ENCODE measurements at places on chromosomes 3 and 15.

GRCh38 chr3:171712171-171712938 lies 97.9 kb downstream of the PLD1 start:
- DNase-seq: no peak

- DNase-seq: no peak
Measured at GRCh38 chr3:150299201-150299600, 108.9 kb upstream of the TSC22D2 start.

GRCh38 chr3:159792070-159792469 lies 196.6 kb upstream of the IL12A start:
- DNase-seq: no peak

DNA sequence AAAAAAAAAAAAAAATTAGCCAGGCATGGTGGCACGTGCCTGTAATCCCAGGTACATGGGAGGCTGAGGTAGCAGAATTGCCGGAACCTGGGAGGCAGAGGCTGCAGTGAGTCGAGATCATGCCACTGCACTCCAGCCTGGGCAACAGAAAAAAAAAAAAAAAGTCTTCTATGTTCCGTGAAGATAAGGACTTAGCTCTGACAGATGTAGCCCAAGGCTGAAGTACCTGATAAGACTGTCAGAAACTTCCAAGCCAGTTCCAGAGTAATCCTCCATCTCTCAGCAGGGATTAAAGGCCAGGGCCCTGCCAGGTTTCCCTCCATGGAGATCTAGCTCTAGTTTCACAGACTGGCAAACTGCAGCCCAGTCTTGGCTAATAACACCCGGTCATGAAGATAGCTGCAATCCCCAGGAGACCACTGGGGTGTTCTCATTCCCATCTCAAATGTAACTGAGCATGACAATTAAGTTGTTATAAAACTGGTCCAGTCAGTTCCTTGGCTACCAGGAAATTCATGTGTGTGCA lies 8.5 kb downstream of the CDCP1 start:
- no peak for DNase-seq

DNA sequence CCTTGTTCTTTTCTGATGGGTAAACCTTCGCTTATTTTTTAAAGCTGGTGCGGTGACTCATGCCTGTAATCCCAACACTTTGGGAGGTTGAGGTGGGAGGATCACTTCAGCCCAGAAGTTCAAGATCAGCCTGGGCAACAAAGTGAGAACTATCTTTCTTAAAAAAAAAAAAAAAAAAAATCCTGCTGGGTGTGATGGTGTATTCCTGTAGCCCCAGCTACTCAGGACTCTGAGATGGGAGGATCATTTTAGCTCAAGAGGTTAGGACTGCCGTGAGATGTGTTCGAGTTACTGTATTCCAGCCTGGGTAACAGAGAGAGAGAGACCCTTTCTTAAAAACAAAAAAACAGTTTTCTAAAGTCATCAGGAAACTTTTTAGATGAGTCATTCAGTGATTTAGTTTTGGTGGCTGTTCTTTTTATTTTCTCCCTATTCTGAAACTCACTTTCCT lies 37.7 kb downstream of the SLMAP start:
- no peak for DNase-seq

- no peak for DNase-seq
Measured at GRCh38 chr3:118480101-118480860, 554.4 kb downstream of the IGSF11 start.

- peak; percentile 52 for DNase-seq
Measured at GRCh38 chr3:108090049-108090700, 656 bp downstream of the CD47 start.

DNA sequence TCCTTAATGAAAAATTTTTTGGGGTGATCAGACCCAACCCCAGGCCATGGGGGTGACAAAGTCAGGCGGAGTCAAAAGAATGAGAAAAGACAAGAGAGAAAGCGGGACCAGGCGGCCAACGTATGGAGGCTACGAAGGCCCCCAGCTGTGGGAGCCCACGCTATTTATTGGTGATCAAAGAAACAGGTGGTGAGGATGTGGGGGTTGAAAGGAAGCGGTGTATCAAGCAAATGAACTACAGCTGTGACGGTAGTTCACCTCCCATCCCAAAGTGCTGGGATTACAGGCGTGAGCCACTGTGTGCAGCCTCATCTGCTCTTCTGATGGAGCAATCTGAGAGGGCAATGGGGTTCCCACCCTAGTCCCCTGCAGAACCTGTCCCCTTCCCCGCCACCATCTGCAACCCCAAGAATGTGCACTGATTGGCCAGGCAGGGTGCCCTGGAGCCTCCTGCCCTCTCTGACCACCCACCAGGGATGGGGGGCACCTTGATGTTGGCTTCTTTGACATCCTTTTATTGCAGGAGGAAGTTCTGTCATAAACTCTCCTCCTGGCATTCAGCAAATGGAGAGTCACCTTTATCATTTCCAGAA lies 1.1 kb upstream of the CHRNA3 start:
- DNase-seq: no peak

DNA sequence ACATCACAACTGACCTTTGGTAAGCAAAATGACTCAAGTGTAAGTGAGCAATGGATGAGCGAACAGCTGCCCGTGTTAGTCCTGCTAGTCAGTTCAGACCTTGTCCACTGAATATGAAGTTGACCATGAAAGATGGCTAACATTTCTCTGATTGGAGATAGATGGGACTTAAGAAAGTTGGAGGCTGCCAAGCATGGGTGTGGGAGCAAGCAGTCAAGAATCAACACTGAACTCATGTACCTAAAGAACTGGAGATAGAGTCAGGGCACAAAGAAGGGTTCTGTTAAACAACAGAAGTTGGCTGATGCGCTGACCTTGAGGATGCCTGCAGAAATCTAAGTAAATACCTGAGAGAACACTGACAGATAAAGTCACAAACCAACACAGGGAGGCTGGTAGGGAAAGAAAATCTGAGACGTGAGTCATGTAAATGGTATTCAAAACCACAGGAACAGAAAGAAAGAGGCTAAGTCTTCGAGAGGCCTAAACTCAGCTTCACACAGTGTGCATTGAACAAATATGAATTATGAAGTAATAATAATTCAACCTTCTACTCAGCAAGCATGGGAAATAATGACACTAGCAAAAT lies 30.7 kb upstream of the ANPEP start:
- DNase-seq: no peak
